ENCODE measurements at places on chromosomes 2 and 18.
A peak's percentile ranks its signal among the peaks of the same experiment; 100 is the strongest.

GRCh38 chr2:28490558-28490957 lies 5.3 kb upstream of the PLB1 start:
- DNase-seq, result no peak

DNA sequence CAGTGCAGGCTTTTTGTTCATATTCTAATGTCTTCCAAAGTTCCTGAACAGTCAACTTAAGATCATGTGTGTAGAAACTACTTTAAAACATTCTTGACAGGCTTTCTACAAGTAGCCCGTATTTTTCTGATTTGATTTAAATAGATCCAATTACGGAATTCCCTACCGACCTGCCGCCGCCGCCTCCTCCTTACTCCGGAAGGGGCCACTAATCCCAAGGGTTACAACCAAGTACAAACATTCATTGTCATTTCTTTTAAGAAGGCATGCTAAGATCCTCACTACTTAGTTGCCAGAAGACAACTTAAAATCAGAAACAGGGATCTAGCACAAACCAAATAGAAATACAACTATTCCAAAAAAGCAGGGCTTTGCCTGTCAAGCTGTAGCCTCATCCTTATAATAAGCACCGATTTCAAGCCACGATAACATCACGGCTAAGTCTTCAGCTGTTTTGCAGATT lies 784 bp downstream of the WDR33 start:
- DNase-seq, result no peak

DNA sequence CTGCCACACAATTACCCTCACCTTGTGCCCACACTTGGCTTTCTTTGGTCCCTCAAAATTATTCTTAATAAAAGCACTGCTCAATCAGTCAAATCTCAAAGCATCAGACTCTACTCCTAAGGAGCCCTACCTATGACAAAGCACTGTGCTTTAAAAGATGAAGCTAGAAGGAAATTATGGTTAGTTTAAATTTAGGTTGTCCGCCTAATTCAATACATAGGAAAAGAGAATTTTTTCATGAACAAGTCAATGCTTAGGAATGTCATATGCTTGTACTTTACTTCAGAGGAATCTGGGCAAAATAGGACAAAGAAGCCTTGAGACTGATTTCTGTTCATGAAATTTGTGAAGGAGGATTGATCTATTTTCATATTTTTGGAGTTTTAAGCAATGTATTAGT lies 726.4 kb upstream of the CDH2 start:
- DNase-seq, result no peak

GRCh38 chr2:163751696-163752095 lies 15.9 kb upstream of the FIGN start:
- no peak for DNase-seq

DNA sequence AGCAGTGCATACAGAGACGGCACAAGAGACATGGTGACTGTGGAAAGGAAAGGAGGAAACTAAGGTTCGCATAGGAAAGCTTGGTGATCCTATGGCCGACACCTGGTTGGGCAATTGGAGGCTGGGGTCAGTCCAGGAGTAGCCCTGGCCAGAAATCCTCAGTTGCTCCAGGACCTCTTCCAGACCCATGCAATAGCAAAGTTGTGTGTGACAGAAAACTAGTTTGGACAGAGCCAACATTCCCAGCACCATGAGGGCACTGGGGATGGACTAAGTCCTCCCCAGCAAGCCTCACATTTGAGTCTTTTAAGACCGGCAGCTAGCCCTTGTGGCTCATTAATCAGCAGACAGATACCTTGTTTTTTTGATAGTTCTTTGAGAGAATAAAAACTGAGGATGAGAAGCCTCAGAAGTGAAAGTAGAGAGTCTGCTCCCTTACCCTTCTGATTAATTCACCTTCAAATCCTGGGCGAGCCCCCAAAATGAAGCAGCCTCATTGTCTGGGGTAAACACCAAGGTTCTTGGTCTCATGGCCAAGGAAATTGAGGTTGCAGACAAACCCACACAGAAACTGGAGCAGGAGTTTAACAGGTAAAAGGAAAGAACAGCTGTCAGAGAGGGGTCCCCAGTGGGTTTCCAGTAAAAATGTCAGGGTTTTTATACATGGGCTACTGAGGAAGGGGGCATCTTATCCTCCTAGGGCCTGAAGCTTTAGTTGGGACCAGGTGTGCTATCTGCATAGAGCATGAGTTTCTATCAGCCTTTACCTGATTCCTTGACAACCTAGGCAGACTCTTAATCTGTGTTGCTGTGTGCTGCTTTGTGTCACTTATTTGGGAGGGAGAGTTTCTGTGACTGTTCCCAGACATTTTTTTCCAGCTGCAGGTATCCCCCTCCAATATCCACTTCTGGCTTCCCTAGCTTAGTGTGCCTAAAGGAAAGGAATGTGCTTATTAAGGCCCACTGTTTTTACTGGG lies 39.1 kb downstream of the STK17B start:
- peak; percentile 12 for DNase-seq

- DNase-seq, result no peak
Observed at GRCh38 chr2:160232905-160233475, 32.9 kb upstream of the ITGB6 start.

GRCh38 chr2:8633735-8634313 lies 48.0 kb upstream of the ID2 start:
- DNase-seq, result no peak

GRCh38 chr2:105926960-105927678 lies 182.4 kb downstream of the NCK2 start:
- DNase-seq, result peak; percentile 27

- no peak for DNase-seq
Observed at GRCh38 chr2:26396734-26397298, 4.9 kb upstream of the DRC1 start.

DNA sequence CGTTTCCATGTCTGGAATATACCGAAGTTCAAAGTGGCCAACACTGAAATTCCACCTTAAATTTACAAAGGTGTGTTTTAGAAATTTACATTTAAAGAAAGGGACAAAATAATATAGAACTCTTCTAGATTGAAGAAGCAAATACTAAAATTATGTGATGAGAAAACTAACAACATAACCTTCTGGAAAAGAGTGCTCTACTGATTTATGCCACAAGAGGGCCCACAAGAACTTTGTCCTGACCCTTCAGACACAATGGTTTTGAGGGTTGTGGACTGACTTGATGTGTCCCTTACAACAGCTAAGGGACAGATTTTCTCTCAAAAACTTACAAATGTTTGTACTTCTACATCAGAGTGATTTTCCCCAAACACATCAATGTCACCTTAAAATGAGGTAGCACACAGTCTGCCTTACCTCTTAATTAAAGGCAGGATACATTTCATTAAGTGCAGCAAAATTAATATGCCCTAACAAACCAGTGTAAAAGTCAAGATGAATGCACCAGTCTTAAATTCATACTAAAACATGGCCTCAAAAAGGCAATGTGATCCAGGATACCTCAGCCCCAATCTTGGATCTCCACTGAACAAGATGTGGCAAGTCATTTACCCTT lies 36.2 kb downstream of the EIF2AK3 start:
- no peak for DNase-seq

- no peak for DNase-seq
Observed at GRCh38 chr2:23772684-23773083, 154.2 kb downstream of the ATAD2B start.

DNA sequence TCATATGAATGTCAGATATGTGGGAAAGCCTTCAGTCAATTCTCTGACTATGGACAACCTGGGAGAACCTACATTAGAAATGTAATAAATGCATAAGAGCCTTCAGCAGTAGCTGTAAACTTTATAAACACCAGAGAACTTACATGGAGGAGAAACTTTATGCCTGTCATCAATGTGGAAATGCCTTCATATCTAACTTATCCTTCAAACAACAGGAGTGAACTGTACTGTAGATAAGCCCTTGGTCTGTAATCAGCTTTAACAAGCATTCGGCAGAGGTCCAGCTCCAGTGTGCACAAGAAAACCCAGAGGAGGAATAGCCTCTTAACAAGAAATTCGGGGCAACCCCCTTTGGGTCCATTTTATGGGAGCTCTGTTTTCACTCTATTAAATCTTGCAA lies 14.8 kb upstream of the UXS1 start:
- no peak for DNase-seq

GRCh38 chr2:170248574-170249393 lies 70.8 kb downstream of the MYO3B start:
- no peak for DNase-seq

- DNase-seq, result no peak
Observed at GRCh38 chr2:207839575-207839974, 69.9 kb upstream of the FZD5 start.

DNA sequence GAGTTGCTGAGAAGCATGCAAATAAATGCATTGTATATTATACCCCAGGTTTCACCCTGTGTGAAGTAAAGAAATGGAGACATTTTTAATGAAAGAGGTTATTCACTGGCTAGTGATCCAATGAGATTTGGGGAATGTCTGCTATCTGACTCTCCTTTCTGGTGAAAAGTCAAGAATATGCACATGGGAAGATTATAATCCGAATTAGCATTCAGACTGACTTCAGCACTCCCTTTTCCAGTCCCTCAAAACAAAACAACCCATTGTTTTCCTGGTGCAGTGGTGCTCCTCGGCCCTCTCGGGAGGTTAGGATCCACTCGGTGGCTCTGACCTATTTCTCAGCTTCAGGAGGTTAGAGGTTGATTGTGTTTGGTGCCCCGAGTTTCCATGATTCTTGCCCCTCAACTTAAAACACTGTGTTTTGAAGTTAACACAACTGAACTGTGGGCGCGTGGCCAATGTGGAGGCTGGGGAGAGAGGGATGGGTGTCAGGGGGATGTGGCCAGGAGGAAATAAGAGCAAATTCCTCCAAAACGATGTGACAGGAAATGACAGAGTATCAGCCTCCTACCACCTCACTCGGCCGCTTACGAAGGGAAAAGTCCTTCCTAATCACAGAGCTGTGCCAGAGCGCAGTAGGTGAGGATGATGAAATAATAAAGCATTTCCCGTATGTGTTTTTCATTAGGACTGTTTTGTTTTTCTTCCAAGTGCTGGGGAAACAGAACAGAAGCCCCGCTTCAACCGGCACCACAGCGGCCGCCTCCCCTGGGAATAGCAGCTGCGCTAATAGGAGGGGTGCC lies 440.1 kb downstream of the MTX2 start:
- DNase-seq, result no peak

GRCh38 chr2:148046802-148047201 lies 25.9 kb downstream of the MBD5 start:
- DNase-seq, result no peak

GRCh38 chr2:143850084-143850483 lies 669.8 kb downstream of the ZEB2 start:
- DNase-seq, result no peak

- no peak for DNase-seq
Observed at GRCh38 chr2:224146356-224147160, 107.5 kb upstream of the SERPINE2 start.

- no peak for DNase-seq
Observed at GRCh38 chr2:83582589-83582988, 876.5 kb downstream of the SUCLG1 start.

GRCh38 chr2:9708683-9709538 lies 78.1 kb upstream of the YWHAQ start:
- DNase-seq, result no peak

DNA sequence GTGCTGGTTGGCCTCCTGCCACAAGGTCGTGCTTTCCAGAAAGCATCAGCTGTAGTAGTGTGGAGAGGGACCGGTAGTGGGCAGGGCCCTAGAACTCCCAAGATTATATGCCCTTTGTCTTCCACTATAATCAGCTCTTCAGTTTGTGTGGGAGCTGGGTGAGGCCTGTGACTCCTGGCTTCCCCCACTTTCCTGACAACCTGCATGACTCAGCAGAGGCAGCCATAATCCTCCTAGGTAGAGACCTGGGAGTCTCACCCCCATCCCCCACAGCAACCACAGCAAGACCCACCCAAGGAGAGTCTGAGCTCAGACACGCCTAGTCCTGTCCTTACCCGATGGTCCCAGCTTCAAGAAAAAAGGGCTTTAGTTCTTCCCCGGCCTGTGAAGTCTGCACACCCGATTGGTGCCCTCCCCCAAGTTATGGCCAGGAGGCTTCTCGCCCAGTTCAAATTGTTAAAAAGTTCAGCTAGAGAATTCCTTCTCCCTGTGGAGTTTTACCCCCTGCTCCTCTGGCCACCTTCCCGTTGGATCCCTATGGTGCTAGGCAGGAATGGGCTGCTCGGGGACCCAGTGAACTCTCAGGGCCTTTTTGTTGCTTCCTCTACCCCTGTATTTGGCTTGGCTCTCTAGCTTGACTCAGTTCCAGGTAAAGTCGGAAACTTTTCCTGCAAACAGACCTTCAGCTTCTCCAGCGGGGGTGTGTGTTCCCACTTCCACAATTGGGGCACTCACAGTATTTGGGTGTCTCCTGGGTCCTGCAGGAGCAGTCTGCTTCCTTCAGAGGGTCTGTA lies 57.8 kb upstream of the FAM237A start:
- DNase-seq, result no peak

DNA sequence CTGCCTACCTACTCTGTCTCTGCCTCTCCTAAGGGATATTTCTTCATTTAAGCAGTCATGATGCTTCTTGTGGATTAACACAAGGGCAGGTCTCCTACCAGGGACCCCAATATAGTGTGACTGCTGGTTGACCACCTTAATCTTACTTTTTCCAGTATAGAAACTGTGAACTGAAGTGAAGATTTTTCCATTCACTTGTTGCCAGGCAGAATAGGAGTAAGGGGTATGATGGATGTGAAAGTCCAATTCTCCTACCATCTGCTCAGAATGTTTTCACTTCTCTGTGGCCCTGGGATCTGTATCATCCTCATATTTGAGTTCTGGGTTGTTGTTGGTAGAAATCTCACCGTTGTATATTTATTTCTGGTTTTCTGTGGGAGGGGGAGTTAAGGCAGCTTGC lies 247.8 kb downstream of the WDPCP start:
- no peak for DNase-seq

- DNase-seq, result no peak
Observed at GRCh38 chr2:129711816-129712675, 267.4 kb upstream of the RAB6C start.

DNA sequence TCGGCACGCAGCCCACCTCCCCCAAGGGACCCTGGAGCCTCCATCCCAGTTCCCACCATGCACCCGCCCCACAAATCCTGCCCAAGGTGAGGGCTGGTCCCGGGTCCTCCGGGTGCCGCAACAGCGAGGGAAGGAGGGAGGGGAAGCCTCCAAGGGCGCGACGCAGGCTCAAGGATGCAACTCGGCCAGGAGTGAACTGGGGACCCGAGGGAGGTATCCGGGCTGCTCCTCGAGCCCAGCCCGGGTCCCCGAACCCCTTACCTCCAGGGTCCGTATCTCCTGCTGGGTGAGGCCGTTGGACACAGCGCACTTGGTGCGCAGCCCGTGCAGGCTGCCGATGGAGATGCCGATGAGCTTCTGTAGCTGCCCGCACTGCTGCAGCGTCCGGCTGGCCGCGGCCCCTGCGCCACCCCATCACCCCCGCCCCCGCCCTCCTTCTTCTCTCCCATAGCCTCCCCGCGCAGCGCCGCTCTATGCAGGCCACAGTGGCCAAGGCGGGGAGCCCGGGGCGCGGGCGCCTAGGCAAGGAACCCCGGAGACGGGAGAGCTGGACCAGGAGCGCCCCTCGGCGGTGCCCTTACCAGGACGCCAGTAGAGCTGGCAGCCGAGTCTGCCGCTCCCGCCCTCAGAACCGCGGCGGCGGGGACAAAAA lies 124.1 kb downstream of the ANKRD30BL start:
- no peak for DNase-seq

- no peak for DNase-seq
Observed at GRCh38 chr2:28117104-28117596, 226.6 kb downstream of the BABAM2 start.

GRCh38 chr2:150781142-150781541 lies 293.7 kb upstream of the RND3 start:
- DNase-seq, result no peak

GRCh38 chr2:55115761-55116597 lies 65.7 kb upstream of the RTN4 start:
- no peak for DNase-seq

GRCh38 chr2:239611222-239611795 lies 210.5 kb upstream of the HDAC4 start:
- no peak for DNase-seq

All from effector memory CD4-positive, alpha-beta T cell (primary cell).